ENCODE measurements at places on chromosomes 16 and 17. TPM values are rescaled to one million over a fixed set of nuclear protein-coding genes. Genes with fewer than 3 reads are reported as not detected.

Gene RSAD1
- total RNA-seq = 36.3 TPM

Gene CCL1
- not detected for total RNA-seq

Gene CIAO2B
- total RNA-seq = 157 TPM

Gene CD300A
- not detected for total RNA-seq

Gene SLC7A5
- 945 TPM for total RNA-seq

Gene ZNF267
- 8.5 TPM for total RNA-seq

Gene UNC45B
- total RNA-seq = not detected

Gene KRT14
- not detected for total RNA-seq

Gene ABR
- total RNA-seq = 127 TPM

Gene ZNF423
- 0.05 TPM for total RNA-seq

Gene ZG16B
- total RNA-seq = 1.3 TPM

Gene PPP1R27
- not detected for total RNA-seq

Gene SPNS2
- 21.8 TPM for total RNA-seq

Gene ARHGAP44
- total RNA-seq = 2.8 TPM

Gene GPR142
- not detected for total RNA-seq

Gene AANAT
- 0.26 TPM for total RNA-seq

Gene ZNF287
- 15.2 TPM for total RNA-seq

Gene SPATA32
- total RNA-seq = 0.09 TPM

Gene CHCT1
- not detected for total RNA-seq

Gene SLFN12L
- total RNA-seq = not detected

Gene CSH1
- not detected for total RNA-seq

Gene OR1F1
- total RNA-seq = 0.18 TPM

Gene NPIPA3
- total RNA-seq = 1.2 TPM

Gene MMP28
- total RNA-seq = 10.2 TPM

Gene AGRP
- total RNA-seq = not detected

Gene GJC1
- 24.6 TPM for total RNA-seq

Gene CRYBA1
- not detected for total RNA-seq

Gene CHST6
- total RNA-seq = 0.34 TPM

Gene TNFRSF13B
- not detected for total RNA-seq

Gene XYLT2
- total RNA-seq = 22.6 TPM

Gene ACSM2A
- not detected for total RNA-seq

Gene ANKRD40CL
- not detected for total RNA-seq

Gene PPL
- total RNA-seq = 5.4 TPM

Gene SMTNL2
- 1.3 TPM for total RNA-seq

Gene SMPD3
- 0.09 TPM for total RNA-seq

Gene LAT
- 3.8 TPM for total RNA-seq

Gene METTL16
- total RNA-seq = 35.9 TPM
